Stimulated activated CD4-positive, alpha-beta T cell treated with anti-CD3 and anti-CD28 coated beads, Interleukin-4, amount 100 ng/mL, for 4 hours (primary cell): ENCODE measurements at places on chromosomes 4 and X.

DNA sequence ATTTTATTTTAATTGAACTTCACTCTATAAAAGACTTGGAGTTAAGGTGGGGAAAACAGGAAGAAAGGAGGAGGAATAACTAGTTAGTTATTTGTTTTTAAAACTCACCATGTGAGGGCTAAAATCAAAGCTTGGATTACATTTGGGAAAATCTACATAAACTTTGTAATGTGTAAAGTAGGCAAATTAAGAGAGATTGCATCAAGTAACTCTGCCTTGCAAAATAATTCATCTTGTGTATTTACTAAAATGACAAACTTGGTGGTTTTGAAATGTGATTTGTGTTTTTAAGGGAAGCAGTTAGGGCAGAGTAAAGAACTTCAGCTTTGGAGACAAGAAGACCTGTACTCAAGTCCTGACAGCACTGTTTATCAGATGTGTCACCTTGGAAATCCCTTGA is 43.3 kb upstream of the RASSF6 start:
- DNase-seq, result no peak

- no peak for DNase-seq
Measured at GRCh38 chr4:71261633-71262121, 77.1 kb upstream of the SLC4A4 start.

- DNase-seq, result no peak
Measured at GRCh38 chr4:169251291-169252235, 19.2 kb downstream of the SH3RF1 start.

DNA sequence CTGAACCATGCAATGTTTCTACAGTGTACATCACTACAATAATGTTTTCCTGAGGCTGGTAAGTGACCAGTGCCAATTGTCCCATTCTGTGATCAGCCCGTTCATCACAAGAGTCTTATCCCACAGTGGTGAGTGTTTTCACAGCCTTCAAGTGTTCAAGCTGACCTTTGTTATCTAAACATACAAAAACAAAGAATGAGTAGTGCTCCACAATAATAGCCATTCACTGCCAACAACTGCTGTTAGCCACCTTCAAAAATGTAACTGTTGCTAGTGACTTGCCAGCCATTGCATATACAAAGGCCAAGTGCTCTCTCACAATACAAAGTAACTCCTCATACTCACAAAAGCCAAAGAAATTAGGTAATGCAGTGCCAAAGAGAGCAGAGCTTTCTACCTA is 1084.1 kb downstream of the FAM133A start:
- no peak for DNase-seq

- DNase-seq, result no peak
Measured at GRCh38 chrX:112270991-112271390, 188.4 kb upstream of the TRPC5 start.
